Tibial artery (tissue), 4 donors: ENCODE measurements at places on chromosomes 11 and 22.
A peak's percentile ranks its signal among the peaks of the same experiment; 100 is the strongest.

- no peak overlapping the region for H3K4me3 ChIP-seq
- DNase-seq, result no peak
- no peaks in the 10 kb centered on the region for H3K4me1 ChIP-seq
- H3K27me3 ChIP-seq, result peaks cover 42% of the 10 kb centered on the region
- no peaks in the 10 kb centered on the region for H3K36me3 ChIP-seq
These were observed 15.2 kb upstream of the EIF3D start for GRCh38 chr22:36544107-36544620.

GRCh38 chr11:10742460-10743208 lies 8.4 kb upstream of the CTR9 start:
- no peaks in the 10 kb centered on the region for H3K27me3 ChIP-seq
- no peak overlapping the region for H3K27ac ChIP-seq
- no peak overlapping the region for H3K4me3 ChIP-seq
- no peak for DNase-seq

DNA sequence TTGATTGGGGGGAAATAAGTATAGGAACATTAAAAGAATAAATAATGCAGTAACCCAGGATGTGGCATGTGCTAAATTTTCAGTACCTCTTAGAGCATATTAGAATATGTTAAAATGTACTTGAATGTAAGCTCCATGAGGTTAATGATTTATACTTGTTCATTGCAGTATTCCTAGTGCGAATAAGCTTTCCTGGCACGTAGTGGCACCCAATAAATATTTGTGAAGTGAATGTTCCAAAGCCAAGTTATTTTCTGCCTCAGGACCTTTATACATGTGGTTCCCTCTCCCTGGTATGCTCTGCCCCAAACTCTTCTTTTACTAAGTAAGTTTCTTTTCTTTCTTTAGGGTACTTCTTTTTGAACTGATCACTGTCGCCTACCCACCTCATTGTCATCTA lies 118.8 kb downstream of the DBX1 start:
- H3K36me3 ChIP-seq, result peaks cover 69% of the 10 kb centered on the region
- no peak for DNase-seq
- H3K4me3 ChIP-seq, result no peak overlapping the region
- peak overlapping the region; percentile 56 for H3K27ac ChIP-seq
- H3K4me1 ChIP-seq, result peaks cover 25% of the 10 kb centered on the region
- H3K27me3 ChIP-seq, result no peaks in the 10 kb centered on the region

DNA sequence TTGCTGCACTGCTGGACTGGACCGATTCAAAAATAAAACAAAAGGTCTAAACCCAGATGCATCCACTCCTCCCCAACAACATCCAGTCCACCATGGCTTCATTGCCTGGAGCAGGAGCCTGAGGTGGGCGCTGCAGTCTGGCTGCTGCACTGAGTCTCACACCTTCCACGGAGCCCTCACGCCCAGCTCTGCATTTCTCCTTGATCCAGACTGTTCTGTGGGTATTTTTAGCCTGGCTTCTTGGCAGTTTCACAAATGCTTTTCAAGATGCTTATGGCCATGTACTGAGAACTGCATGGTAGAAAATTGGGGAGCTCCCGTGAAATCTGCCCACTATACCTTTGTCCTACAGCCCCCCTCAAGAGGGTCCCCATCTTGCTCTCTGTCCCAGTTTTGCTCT lies 53.3 kb upstream of the JAM3 start:
- no peak for DNase-seq
- H3K36me3 ChIP-seq, result no peaks in the 10 kb centered on the region
- no peak overlapping the region for H3K27ac ChIP-seq
- no peak overlapping the region for H3K4me3 ChIP-seq
- no peaks in the 10 kb centered on the region for H3K27me3 ChIP-seq
